Activated T-helper 9 cell treated with anti-CD3 and anti-CD28 coated beads, Interleukin-2, amount 50 U/mL, for 16 hours (primary cell): ENCODE measurements at places on chromosomes 1 and 21.

- no peak for DNase-seq
These were observed 554.6 kb upstream of the NCAM2 start for GRCh38 chr21:20443558-20444155.

DNA sequence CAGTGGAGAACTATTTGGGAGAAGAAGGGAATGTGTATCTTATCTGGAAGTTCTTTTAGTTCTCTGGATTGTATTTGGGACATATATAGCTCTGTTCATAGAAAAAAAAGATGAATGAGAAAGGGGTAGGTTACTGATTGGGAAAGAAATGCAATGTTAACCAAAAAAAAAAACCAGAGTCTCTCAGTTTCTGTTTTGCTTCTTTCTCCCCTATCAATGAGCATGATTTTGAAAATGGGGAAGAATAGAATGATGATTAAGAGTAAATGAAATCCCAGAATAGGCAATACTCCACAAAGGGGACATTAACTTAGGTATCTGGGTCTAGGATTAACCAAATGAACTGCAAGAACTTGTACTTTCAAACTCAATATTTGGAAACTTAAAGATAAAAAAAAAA lies 92.9 kb downstream of the RHOU start:
- DNase-seq = no peak

DNA sequence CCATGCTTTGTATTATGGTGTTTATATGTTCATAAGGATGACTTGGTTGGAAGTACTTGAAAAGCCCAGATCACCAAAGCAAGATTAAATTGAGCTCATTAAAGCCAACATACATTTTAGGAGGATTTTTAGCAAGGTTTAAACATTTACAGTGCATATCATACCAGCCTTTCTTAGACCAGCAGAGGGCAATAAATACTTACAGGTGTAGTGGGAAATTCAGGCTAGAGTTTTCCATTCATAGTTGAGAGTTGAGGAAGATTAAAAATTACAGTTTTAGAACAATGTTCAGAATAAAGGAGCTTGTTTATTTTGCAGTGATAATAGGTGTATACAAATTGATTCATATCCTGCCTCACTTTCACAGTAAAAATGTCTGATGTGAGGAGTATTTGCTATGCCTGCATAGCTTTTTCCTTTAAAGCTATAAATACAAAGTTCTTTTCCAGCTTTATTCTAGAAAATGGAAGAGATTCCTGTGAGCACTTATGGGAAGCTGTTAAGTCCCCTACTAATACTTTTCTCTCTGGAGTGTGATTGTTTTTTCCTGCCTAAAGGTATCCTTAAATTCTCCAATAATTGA lies 35.3 kb downstream of the DTL start:
- no peak for DNase-seq

DNA sequence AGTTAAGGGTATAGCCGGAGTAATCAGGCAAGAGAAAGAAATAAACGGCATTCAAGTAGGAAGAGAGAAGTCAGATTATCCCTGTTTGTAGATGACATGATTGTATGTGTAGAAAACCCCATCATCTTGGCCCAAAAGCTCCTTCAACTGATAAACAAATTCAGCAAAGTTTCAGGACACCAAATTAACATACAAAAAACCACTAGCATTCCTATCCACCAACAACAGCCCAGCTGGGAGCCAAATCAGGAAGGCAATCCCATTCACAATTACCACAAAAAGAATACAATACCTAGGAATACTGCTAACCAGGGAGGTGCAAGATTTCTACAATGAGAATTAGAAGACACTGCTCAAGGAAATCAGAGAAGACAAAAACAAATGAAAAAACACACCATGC lies 45.3 kb downstream of the MAST2 start:
- no peak for DNase-seq

GRCh38 chr1:193185901-193186731 lies at the start of gene B3GALT2:
B3GALT2 (minus strand) TSS chr1:193186613; CDS start chr1:193181562, 5,051 bp downstream.
- DNase-seq = no peak

DNA sequence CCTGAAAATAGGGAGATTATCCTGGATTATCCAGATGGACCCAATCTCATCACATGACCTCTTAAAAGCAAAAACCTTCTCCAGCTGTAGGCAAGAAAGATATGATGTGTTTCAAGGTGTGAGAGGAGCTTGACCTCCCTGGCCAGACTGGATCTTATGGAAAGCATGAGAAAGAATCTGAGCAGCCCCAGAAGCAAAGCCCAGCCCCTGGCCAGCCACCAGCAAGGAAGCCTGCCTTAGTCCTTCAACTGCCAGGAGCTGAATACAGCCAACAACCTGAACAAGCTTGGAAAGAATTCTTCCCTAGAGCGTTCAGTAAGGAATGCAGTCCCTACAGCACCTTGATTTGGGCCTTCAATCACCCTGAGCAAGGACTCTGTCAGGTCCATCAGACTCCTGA lies 375.0 kb upstream of the CHRM3 start:
- no peak for DNase-seq

DNA sequence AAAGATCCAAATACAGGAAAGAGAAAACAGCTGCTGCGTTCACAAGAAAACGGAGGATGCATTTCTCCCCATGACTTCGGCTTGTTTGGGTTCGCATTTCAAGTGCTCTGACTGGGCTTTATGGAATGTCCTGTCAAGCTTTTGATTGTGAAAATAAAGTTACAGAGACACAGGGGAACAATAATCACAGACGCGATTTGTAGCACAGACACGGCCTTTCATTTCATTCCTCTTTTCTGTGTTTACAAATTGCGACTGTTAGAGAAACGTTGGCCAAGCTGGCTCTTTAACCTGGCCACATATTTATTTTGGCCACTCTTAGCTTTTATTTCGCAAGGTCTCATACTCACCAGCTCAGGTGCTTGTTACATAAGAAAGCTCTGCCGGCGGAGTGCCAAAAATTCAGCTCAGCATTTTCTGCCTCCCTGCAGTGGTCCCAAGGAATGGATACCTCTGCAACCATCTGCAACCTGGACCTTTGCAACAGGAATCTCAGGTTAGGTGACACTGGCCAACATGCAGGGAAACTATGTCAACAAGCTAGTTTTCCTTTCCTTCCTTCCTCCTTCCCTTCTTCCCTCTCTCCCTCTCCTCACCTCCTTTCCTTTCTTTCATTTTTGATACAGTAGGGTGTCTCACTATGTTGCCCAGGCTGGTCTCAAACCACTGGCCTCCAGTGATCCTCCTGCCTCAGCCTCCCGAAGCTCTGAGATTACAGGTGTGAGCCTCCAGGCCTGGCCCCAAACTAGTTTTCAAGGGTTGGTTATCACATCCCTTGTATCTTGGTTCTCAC lies 58.2 kb upstream of the SLC45A1 start:
- no peak for DNase-seq

DNA sequence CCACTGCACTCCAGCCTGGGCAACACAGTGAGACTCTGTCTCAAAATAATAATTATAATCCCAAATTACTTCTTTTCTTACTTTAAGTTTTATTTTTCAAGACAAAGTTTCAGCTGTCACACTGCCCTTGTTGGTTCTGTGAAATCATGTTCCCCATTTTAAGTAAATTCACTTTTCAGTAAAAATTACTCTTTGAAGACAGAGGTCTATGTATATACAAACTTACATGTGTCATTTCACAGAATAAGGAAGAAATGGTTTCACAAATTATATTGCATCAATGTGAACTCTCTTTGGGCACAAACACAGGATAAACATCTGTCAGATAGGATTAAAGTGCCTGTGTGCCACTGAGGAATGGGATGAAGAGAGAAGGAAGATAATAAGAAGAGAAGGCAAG lies 33.1 kb upstream of the ETS2 start:
- DNase-seq = no peak

- no peak for DNase-seq
These were observed 14.4 kb downstream of the UROD start for GRCh38 chr1:45026446-45026845.

DNA sequence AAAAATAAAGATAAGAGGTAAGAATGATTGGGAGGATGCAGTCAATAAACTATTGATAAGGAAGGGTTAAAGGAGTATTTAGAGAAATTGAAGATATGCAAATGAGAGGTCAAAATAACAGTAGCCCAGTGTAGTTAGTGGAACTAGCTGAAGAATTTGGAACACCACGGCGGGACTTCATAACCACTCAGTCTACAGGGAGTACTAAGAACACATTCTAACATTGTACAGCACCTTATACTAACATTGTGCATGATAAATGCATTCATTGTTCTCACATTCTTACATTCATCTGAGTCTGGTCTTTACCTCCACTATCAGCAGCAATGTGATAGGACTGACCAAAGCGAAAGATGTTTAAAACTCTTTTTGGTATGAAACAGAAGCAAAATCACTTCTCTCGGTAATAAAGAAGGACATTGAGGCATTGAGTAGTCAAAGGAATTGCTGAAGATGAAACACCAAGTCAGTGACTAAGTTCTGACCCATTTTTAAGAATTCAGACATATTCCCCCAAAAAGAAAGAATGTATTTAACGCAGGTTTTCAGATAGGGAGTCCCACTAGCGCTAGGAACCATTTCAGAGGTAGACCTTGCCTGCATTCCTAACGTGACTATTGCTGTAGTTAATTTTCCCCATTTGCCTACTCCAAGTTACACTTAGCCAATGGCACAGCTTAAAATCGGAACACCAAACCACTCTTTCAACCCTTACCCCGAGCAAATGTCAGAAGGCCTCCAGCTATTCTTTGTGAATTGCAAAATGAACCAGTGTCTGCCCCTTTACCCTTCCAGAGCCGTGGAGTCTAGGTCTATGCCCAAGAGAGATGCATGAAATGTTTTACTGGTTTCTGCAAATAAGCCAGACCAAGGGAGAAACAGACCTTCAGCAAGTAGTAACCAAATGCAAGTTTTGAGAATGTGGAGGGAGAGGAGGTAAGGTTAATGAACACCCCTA lies 108.8 kb upstream of the IRF2BP2 start:
- DNase-seq = no peak

- no peak for DNase-seq
These were observed 14.0 kb upstream of the DISC1 start for GRCh38 chr1:231612393-231613089.

DNA sequence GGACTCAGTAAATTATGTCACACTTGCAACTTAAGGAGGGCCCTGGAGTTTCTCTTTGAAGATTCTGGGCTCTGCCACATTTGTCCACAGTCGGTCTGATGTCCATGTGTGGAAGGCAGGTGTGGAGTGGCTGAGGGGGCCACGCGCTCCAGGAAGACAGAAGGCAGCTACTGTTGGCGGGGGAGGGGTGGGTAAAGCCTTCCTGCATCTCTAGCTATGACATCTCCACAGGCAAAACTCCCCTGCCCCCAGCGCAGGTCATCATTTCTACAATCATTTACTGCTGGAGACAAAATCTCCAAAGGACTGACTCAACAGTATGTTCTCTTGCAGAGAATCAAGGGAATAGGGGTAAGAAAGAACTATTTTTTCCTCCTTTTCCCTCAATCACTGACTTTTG lies 11.4 kb upstream of the TSPEAR start:
- DNase-seq = no peak

DNA sequence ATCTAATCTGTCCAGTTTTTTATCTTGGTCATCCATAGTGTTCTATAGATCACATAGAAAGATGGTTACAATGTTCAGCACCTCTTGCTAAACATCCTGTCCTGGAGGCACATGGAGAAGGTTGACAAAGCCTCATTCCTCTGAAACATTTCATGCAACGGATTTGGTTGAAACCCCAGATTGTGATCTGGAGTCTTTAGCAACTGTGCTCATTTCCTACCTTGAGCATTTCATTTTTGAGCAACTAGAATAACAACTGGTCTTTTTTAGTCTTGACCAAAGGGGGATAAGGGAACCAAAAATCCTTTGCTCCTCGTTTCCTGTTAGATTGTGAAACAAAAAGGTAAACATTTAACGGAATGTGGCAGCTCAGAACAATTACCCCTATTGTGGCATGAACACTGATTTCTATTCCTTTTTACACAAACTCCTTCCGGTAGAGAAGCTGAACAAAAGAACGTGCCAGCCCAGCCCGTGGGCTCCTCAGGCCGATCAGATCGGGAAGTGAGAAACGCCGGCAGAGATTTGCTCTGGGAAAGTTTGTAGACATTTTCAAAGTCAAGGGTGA lies 94.7 kb upstream of the ERRFI1 start:
- DNase-seq = no peak

GRCh38 chr1:11920239-11920903 lies 5.9 kb downstream of the KIAA2013 start:
- DNase-seq = no peak

GRCh38 chr1:117093091-117093534 lies 28.4 kb downstream of the TRIM45 start:
- DNase-seq = no peak

- no peak for DNase-seq
These were observed 332.9 kb downstream of the BARHL2 start for GRCh38 chr1:90384193-90384592.

DNA sequence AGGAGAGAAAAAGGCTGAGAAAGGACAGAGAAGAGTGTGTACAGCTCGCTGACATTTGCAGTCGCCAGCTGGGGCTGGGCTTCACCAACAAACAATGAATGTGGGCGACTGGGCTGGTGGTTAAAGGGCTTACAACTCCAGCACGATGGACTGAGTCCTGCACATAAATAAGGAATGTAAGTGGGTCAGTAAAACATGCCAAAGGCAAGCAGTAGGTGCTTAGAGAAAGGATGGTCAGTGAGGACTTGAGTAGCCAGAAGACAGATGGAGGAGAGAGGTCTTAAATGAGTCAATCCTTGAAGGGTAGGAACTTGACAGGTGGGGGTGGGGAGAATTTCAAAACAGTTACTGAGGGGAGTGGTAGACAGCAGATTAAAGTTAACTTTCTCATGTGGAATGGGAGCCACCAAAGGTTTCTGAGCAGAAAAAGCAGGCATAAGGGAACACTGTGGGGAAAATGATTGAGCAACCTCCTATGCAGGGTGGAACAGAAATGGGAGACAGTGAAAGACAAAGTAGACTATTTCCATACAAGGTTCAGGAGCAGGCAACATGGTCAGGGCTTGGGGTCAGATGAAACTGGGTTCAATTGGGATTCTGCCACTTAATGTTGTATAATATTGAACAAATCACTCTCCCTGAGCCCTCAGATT lies 37.4 kb downstream of the GADD45A start:
- no peak for DNase-seq

DNA sequence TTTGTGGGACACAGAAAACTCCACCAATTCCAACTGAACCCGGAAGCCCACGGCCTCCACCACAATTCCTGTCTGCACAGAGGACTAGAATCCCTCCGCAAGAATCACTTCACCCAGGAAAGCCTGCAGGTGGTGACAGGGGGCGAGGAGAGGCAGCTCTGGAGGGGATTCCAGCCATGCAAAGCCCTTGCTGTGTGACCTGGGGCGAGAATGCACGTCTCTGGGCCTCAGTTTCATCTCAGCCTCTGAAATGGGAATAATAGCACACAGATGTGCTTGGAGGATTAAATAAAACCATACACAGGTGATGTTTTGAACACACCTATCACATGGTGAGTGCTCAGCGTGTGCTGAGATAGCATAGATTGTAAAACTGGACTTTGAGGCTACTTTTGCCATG lies 14.1 kb downstream of the FBXO2 start:
- no peak for DNase-seq

- no peak for DNase-seq
These were observed 48.1 kb upstream of the EEIG2 start for GRCh38 chr1:108511764-108512163.

GRCh38 chr1:93678491-93678890 lies 3.1 kb downstream of the BCAR3 start:
- no peak for DNase-seq

GRCh38 chr1:79679916-79680315 lies 673.4 kb upstream of the ADGRL4 start:
- no peak for DNase-seq

- DNase-seq = no peak
These were observed 14.8 kb upstream of the METTL18 start for GRCh38 chr1:169809370-169810095.
